ENCODE measurements at places on chromosomes 1 and 21. TPM values are rescaled to one million over a fixed set of nuclear protein-coding genes. Genes with fewer than 3 reads are reported as not detected.

CNR2 gene
- not detected for total RNA-seq

FMO3 gene
- total RNA-seq: not detected

ZBTB17 gene
- total RNA-seq: 24.5 TPM

DNASE2B gene
- not detected for total RNA-seq

COG2 gene
- 17.7 TPM for total RNA-seq

DCDC2B gene
- total RNA-seq: not detected
